SJCRH30 (cell line): ENCODE measurements at places on chromosomes 16 and 17.

DNA sequence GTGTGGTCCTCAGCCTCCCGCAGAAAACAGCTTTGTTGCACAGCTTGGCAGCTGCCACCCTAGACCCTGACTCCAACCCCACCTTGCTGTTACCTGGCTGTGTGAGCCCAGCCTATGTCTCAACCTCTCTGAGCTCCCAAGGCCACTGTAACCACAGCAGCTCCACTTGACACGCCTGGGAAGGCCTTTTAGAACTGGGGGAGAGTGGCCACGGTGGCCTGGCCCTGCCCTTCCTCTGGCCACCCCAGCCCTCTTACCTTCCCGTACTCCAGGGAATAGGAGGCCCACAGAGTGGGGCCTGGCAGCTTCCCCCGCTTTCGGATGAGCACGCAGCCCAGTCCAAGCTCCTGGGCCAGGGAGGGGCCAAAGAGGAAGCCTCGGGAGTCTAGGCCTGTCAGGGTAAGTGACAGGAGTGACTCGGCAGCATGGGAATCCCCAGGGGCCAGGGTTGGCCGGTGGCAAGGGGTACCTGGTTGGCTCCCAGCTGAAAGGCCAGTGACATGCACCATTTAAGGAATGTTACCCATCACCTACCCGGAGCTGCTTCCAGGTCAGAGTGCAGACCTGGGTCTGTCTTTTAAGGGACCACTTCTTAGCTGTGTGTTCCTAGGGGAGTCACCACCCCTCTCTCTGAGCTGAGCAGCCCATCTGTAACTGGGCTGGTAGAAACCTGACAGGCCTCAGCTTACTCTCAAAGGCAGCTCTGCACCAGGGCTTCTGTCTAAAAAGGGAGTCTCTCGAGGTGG, 1.4 kb downstream of the APRT start:
- DNase-seq = no peak

DNA sequence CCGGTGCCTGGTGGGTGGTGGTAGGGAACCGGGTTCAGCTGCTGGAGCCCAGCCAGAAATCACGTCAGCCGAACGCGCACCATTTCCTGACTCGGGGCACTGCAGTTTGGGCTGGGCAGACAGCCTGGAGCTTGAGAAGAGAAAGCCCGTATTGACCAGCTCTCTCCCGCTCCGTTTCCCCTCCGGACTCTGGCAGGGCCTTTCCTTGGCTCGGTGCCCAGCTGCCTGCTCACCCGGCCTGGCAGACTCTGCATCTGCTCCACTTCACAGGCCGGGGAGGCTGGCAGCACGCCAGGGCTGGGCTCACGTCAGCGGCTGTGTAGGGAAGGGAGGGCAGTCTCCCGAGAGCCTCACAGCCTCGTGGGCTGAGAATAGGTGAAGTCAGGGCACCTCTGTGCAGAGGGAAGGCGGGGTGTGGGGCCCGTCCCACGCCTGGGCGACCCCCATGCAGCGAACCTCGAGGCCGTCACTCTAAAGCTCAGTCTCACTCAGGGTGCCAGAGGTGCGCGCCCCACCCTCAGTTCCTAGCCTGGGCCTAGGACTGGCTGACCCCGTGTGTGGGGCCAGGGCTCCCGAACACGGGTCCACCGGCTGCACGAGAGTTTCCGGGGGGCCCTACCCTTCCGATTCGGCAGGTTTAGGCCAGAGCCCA, 59.1 kb downstream of the OR1D5 start:
- DNase-seq = peak; percentile 97

- DNase-seq = no peak
Observed at GRCh38 chr17:2996810-2997670, 66.4 kb downstream of the OR1D5 start.

GRCh38 chr17:72065556-72065955, 55.3 kb upstream of the SOX9 start:
- DNase-seq = no peak

- DNase-seq = no peak
Observed at GRCh38 chr17:58092101-58092796, 9.0 kb downstream of the DYNLL2 start.

- DNase-seq = peak; percentile 57
Observed at GRCh38 chr17:76370261-76370993, 14.0 kb upstream of the SPHK1 start.

DNA sequence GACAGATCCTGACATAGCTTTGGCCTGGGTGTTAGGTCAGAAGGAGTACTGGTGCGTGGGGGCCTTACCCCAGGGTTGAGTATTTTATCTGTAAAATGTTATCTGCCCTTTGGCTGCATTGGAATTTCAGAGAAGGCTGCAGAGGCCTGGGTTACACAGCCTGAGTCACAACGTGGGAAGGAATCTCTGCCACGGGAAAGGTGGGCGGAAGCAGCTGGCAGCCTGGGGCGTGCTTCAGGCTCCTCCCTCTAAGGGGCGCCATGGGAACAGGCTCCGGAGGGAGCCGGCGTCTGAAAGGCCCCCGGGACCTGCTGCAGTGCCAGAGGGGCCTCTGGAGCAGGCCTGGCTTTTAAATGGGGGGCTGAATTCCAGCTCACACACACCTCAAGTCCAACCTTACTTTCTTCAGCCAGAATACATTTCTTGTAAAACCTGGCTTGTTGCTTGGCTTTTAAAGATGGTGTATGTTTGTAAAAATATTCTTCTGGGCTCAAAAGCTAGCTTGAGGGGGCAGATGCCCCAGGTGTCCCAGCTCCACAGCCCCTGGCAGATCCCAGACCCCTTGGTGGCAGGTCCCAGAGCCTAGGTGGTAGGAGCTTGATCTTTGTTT, 142.2 kb downstream of the RAB11FIP4 start:
- DNase-seq = peak; percentile 63

GRCh38 chr17:29369831-29370735, 20.1 kb upstream of the TAOK1 start:
- DNase-seq = peak; percentile 91

DNA sequence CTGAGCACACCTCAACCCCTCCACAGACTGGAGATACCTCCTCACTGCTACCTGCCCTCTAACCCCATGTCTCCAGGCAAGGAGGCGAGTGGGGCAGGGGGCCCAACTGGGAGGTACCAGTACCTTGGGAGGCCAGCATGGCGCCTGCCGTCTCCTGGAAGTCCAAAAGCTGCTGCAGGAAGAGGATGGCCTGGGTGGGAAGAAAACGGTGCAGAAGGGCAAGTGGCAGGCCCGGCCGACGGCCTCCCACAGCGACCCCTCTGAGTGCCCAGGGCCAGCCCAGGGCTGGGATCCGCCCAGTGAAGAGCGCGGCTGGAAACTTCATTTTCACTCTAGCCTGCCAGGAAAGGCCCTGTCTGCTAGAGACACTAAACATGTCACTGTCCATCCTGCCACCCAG, 8.5 kb downstream of the ZACN start:
- DNase-seq = no peak

- no peak for DNase-seq
Observed at GRCh38 chr17:22277595-22277994, 585.3 kb downstream of the KCNJ18 start.

DNA sequence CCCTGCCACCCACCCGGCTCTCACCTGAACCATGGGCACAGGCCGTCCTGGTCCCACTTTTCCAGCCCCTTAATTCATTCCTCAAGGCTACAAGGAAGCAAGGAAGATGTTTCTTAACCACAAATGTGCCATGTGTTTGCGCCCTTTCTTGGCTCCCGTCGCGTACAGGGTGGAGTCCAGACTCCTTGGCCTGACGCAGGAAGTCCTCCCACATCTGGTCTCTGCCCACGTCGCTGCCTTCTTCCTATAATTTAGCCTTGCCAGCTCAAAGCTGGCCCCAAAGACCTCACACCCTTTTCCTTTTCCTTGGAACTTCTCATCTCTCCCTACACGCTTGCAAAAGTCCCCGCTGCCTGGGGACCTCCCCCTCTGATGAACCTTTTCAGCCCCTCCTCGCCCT, 38.8 kb upstream of the BHLHA9 start:
- no peak for DNase-seq

- DNase-seq = no peak
Observed at GRCh38 chr17:38777641-38778250, 21.6 kb downstream of the PIP4K2B start.

GRCh38 chr16:54067322-54068065, 219.1 kb downstream of the IRX3 start:
- no peak for DNase-seq

DNA sequence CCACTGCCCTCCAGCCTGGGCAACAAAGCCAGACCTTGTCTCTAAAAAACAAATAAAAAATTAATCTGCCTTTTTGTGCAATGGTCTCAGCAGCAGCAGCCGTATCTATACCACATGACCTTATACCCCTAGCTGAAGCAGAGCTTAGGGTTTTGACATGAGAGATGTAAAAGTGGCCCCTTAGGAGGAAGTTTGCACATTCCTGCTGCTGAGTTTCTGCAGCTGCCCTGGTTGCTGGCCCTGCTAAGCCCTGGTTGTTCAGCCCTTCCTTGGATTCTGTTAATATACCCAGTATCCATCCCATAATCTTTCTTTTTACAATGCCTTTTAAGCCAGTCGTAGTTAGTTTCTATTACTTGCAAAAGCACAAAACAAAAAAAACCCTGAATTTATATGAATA, 33.0 kb upstream of the PRKCB start:
- DNase-seq = no peak

DNA sequence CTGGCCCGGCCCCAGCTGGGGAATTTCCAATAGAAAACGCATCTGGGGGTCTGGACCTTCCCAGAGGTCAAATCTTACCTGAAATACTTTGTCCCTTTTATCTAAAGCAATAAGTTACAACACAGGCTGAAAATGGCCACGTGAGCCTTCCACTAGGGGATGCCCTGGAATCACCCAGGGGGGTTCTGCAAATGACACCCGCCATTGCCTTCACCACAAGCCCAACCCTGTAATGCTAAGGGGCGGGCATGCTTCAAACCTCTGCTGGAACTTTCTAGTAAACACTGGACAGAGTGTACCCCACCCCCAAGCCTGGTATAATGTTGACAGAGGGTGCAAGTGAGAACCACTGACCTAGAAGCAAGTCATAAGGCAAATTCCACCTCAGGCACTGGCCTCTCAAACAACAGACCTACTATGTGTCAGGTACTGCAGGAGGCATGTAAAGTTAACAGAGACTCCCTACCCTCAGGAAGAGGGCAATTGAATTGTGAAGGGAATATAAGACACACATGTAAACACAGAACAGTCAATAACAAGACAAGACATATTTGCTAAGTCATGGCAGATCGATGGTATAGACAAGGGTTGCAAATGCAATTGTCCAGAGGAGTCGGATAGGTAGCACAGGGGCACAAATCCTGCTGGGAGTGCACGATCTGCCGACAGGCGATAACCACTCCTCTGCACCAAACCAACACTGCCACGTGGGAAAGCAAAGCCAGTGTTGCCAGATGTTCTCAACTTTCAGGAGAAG, 59.0 kb downstream of the ARHGAP17 start:
- no peak for DNase-seq

DNA sequence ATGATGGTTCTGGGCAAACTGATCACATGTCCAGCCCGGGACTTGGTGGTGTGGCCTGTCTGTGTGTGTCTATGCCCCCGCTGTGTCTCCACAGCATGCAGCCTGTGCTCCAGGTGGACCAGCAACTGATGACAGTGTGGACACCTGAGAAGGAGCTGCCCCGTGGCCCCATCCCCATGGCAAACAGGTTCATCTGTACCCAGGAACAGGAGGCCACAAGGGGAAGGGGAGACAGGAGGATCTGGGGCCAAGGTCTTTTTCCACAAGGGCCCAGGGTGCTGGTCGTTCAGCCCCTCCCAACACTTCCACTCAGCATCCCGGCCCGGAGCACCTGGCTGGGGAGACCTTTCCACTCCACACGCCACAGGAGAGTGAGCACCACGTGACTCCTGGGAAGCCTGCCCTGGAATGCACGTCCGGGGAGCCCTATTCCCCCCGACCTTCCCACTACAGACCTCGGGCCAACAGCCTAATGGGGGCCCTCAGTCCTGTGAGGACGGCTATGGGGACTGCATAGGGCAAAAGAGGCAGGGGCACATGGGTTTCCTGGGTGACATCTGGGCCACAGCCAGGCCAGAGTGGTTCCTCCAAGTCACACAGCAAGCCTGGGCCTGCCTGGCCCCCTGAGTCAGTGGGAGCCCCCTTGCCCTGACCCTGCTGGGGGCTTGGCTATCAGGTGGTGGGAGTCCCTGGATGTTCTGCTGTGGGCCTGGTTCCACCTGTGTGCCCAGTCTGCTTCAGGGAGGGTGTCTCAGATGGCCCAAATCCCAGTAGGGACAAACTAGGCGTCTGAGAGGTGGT, 20.8 kb upstream of the NXPH3 start:
- no peak for DNase-seq

DNA sequence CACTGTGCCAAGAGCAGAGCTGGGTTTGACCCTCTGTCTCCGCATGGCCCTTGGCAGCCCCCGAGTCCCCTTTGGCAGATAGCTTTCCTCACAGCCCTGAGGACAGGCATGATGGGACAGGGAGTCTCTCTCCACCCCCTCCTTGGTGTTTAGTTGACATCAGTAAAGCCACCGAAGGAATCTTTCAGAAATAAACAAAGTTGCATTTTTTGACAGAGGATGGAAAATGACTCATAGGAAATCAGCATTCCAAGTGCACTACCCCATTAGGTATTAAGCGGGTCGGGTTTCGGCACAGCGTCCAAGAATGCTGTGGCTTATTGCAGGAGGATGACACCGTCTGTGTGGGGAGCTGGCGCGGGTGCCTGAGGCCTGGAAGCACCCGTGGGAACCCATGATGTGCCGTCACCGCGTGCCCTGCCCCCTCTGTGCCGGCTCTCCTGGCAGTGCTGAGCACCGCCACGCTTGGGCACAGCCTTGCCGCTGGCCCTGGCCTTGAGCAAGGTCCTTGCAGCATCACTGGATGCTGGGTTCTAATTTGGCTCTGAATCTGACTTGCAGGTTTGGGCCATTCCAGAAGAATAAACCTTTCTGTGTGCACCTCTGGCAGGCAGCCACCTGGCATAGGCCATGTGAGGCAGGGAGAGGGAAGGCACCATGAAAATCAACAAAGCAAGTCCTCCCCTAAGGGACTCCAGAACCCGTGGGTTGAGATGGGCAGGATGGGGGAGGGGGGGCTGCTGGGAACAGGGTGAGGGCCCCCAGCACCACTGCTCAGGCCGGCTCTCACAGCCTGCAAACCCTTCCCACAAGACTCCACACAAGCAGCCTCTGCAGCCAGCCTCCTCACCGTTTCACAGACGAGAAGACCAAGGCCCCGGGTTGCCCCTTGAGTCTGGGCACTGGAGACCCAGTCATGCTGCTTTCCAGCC, 50.5 kb upstream of the ZNF469 start:
- DNase-seq = peak; percentile 36

DNA sequence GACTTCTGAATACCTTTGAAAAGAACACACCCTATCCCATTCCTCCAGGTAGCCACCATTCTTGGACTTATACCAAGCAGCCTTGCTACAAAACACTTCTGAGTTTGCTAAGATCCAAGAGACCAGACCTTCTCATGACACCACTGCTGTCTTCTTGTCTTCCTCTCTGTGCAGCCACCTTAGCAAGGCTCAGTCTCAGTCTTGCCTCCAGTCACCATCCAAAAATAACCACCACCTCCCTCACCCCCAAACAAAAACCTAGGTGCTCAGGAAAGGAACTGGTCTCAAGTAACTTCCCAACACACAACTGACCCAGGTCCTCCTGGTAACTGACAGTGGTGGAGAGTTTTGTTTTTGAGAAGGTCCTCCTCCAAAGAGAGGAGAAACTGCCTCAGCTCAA, 90.9 kb upstream of the CORO6 start:
- no peak for DNase-seq
